ENCODE measurements at places on chromosomes 1 and 21.

GRCh38 chr1:220453371-220453770 is 74.6 kb upstream of the MARK1 start:
- DNase-seq, result no peak

- no peak for DNase-seq
Observed at GRCh38 chr1:110393691-110394492, 3.1 kb upstream of the SLC16A4 start.

DNA sequence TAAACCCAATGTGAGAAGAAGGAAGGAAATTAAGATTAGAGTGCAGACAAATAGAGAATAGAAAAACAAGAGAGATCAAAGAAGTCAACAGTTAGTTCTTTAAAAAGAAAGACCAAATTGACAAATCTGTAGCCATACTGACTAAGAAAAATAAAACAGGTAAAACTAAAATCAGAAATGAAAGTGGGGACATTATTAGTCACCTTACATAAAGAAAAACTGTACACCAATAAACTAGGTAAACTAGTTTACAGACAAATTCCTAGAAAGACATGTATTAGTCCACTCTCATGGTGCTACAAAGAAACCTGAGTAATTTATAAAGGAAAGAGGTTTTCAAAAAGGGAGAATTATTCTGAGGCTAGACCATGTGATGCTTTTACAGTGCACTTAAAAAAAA is 22.3 kb downstream of the BLZF1 start:
- DNase-seq, result no peak

DNA sequence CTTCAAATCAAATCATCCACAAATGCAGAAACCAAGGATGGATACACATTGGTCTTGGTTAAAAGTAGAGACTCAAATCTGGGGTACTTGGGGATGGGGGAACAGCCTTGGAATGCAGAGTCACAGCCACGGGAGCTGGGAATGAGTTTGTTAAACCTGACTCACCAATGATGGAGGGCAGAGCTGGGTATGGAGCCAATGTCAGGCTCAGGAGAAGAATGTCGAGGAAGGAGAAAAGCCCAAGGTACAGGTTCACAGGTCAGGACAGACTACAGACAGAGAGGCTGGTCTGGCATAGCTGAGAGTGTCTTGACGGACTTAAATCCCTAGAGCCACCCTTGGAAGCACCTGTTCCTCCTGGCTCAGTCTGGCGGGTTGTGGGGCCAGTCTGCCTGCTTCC is 237.6 kb downstream of the NTNG1 start:
- no peak for DNase-seq

DNA sequence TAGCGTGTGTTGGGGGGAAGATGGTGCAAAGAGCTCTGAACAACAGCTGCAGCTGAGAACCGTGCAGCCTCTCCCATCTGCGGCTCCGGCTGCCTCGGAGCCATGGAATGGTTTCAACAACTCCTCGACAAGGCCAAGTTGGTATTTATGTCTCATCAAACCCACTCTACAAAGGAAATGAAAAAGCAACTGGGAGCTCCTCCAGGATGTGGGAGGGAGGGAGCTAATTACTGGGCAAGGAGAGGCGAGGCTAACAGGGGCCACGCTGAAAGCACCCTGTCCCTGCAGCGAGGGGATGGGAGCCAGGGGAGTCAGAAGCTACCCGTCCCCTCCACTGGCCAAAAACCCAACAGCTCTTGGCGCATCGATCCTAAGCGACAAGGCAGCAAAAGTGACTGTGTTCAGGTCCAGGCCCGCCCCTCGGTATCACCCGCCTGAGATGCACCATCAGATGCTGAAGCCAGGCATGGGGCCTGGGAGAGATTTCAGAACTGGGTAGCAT is 63.1 kb downstream of the ACOT7 start:
- peak; percentile 54 for DNase-seq

DNA sequence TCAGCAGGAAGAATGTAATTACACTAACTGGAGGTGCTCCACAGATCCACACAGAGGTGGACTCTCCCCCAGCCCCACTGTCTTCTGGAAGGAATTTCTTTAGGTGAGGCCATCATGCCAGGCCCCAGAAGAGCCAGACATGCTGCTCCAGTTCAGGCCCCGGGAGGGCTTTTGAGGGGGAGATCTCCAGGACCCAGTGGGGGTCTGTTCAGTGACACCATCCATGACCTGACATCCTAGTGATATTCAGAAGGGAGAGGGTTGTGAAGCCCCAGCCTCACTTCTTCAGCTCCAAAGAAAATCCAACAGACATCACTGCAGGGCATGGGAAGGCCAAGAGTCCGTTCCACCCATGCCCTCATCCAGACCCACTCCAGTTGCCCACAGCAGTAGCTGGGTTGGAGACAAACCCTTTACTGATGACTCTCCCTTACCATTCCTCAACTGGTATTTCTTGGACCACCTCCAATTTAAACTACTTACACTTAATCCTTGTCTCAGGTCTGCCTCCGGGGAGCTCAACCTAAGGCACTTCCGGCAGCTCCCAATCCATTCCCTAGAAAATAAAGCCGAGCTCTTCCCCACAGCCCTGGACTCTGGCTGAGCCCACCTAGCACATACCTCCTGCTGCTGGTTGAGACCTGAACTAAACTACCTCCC is 39.2 kb downstream of the CSMD2 start:
- DNase-seq, result no peak

DNA sequence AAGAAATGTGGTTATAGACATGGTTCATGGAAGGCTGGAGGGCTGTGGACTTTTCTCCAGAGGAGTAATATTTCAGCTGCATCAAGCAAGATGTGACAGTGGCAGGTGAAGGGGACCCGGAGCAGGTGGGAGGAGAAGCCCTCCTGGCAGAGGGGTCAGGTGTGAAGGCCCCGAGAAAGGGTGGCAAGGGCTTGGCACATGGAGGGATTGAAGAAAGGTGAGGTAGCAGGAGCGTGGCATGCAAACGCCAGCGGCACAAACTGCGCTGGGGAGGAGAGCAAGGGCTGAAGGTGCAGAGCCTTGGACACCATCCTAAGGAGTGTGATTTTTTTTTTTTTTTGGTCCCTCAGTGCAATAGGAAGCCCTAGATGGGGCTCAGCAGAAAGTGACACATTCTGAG is 244.6 kb downstream of the TOMM20 start:
- DNase-seq, result no peak

DNA sequence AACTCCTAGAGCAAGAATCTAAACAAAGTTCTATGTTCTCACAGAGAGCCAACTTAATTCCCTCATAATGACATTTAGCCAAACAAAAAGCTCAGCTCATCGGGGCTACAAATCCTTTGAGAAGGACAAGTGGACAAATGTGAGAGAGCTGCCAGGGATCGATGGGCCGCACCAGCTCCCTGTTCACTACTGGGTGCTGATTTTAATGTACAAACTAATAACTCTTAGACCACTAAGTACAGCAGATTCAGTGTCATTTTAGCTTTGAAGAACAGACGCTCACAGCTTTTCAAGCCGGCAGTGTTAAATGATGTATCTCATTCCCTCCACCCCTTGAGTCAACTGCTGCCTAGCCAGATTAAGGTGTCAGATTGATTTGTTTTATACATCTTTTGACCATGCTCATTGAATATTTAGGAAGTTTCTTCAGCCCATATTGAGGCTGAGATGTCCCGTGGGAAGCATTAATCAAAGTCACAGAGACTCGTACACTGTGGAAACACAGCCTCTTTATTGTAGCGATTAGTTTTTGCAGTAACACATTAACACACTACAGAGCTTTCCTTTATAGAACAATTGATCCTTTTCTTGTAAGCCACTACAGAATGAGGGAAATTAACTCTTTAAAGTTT is 21.1 kb downstream of the PROX1 start:
- no peak for DNase-seq

- DNase-seq, result no peak
Observed at GRCh38 chr1:80540596-80540995, 1260.1 kb upstream of the ADGRL2 start.

- DNase-seq, result no peak
Observed at GRCh38 chr1:55212349-55213150, 2.6 kb downstream of the USP24 start.

GRCh38 chr1:27568300-27569087 is 35.5 kb downstream of the AHDC1 start:
- DNase-seq, result peak; percentile 72

GRCh38 chr1:230824919-230825721 is 43.2 kb downstream of the C1orf198 start:
- DNase-seq, result peak; percentile 49

DNA sequence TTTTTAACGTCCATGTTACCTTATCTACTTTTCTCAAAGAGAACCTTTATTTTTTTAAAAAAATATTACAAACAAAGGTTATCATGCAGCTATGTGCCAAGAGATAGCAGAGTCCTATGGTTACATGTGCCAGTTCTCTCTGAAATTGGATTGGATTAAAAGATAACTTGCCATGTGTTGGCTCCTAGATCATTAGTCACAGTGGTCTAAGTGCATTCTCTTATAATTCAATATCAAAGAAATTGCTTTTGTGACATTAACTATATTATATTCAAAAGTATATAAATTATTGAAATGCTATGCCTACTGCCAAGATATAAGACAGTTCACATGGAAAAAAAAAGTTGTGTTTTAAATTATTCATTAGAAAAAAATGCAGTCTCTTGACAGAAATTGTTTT is 494.2 kb downstream of the NEGR1 start:
- DNase-seq, result no peak

DNA sequence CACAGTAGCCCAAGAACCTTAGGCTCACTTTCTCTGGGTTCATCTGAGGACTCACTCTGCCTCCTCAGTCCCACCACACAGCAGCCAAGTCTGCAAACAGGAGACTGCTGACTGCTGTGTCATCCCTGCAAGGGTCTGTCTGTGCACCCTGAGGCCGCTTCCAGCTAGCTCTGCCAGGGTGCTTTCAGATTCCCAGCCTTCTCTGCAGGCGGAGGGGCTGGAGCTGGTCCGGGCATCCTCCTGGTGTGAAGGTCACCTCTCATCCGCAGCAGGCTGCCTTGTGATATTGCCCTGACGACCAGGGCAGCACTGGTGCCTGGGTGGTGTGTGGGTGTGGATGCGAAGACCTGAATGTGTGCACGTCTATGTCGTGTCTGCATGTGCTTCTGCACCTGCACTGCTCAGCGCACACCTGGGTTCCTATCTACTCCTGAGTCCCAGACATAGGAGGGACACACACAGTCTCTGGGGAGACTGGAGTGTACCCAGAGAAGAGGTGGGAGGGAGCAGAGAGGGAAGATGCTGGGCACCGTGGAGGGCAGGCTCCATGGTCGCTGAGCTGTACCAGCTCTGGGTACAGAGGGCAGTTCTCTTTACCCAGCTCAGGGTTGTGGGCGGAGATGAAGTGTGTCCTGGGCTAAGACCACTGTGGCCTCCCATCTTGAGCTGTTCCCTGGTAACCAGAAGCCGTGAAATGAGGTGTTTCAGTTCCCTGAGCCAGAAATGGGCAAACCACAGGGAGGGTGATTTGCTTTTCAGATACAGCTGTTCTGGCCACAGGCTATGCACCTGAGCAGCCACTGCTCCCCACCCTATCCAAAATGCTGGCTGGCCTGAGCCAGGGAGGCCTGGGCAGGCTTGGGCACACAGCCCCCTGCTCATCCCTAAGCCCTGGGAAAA is 160.9 kb upstream of the CSF3R start:
- no peak for DNase-seq

GRCh38 chr21:37233551-37234146 is 33.5 kb downstream of the VPS26C start:
- no peak for DNase-seq

DNA sequence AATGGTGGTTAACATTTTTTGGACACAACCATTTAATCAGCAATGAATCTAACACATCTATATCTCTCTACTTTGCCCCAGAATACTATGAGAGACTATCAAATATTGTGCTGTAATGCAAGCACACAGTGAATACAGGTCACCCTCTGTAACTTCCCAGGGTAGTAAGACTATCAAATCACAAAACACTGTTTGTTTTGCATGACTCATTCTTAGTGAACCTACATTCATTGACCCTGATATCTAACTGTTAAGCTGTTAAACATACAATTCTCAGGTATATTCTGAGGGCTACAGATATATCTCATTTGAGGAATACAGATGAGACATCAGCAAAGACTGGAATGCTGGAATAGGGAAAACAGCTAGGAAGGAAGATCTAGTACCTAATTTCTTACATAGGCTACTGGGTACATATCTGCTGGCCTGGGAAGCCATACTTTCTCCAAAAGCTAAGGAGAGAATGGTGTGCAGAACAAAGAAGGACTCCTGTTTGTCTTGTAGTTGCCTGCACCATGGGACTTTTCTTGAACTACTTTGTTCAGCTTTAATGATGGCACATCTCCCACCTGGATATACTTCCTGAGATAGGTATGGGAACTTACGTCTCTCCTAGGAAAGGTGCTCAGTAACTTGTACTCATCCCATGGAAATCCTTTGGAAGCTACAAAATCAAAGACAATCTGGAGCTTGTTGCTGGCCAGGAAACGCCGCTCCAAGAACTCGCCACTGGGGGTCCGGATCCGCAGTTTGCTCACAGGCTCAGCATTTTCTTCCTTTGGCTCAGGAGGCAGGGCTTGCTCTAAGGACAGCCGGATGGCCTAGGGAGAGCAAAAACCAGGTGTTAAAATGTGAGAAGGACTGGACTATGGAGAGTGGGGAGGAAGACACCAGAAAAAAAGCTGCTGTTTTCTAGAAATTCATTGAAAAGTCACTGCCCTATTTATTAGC is 51.9 kb upstream of the DMRTA2 start:
- DNase-seq, result no peak

GRCh38 chr1:5480906-5481305 is 511.3 kb downstream of the NPHP4 start:
- no peak for DNase-seq

- DNase-seq, result no peak
Observed at GRCh38 chr21:27831816-27832569, 865.1 kb upstream of the ADAMTS5 start.

DNA sequence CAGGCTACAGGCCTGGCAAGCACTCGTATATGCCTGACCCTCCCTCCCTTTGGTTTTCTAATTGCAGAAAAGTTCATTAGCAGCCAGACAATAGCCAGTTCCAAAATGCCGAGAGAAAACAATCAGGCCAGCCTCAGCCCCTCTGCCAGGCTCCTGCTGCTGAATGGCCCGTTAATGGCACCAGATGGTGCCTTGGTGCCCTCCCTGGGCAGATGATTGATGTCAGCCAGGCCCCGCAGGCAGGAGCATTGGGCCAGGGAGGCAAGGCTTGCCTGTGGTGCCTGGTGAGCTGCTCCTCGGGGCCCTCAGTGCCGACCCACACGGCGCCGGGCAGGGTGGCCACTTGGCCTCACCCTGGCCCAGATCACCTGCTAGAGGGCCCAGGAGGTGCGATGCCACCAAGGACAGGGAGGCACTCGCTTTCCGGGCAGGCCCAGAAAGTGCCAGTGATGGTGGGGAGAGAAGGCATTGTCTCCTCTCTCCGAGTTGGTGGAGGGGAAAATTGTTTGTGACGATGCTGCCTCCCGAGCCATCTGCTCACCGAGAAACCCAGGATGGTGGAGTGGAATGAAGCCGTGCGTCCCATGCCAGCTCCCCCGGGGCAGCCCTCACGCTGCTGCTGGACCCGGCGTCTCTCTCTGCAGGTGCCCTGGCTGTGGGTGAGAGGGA is 28.1 kb downstream of the QSOX1 start:
- no peak for DNase-seq

GRCh38 chr1:197958438-197959305 is 41.5 kb downstream of the LHX9 start:
- DNase-seq, result no peak

- DNase-seq, result no peak
Observed at GRCh38 chr1:90717356-90717664, 208 bp upstream of the BARHL2 start.

Measured in AG09319 (cell line).